ENCODE measurements at places on chromosomes 7 and 10.

GRCh38 chr7:36819639-36820038, 95.3 kb upstream of the AOAH start:
- no peak for DNase-seq

- no peak for DNase-seq
Measured at GRCh38 chr7:95373323-95373722, 22.9 kb downstream of the PON3 start.

DNA sequence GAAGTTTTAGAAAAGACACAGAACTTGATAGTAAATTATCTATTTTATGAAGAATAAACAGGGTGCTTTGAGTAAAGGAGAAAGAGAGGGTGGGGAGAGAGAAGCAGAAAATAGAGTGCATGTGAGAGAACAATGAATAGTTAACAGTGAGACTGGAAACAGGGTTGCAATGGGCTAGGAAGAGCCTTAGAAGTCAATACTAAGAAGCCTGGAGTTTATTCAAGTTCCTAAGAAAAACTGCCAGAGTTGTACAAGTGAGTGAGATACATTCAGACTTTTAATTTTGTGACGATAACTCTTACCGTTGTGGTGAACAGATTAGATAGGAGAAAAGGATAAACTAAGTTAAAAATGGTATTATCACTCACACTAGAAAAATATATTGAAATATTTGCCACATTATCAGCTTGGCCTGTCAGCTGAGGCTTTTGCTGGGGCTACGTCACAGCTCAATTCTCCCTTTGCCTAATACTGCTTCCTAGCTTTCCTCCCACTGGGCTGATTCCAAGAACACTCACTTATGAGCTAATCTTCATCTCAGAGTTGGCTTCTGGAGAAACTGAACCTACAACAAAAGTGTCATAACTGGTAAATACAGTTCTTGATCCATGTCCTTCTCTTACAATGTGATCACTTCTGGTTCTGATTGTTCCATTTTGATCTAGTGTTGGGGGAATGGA, 92.7 kb downstream of the SEMA3D start:
- no peak for DNase-seq

GRCh38 chr7:81721437-81721836, 48.4 kb downstream of the HGF start:
- no peak for DNase-seq

DNA sequence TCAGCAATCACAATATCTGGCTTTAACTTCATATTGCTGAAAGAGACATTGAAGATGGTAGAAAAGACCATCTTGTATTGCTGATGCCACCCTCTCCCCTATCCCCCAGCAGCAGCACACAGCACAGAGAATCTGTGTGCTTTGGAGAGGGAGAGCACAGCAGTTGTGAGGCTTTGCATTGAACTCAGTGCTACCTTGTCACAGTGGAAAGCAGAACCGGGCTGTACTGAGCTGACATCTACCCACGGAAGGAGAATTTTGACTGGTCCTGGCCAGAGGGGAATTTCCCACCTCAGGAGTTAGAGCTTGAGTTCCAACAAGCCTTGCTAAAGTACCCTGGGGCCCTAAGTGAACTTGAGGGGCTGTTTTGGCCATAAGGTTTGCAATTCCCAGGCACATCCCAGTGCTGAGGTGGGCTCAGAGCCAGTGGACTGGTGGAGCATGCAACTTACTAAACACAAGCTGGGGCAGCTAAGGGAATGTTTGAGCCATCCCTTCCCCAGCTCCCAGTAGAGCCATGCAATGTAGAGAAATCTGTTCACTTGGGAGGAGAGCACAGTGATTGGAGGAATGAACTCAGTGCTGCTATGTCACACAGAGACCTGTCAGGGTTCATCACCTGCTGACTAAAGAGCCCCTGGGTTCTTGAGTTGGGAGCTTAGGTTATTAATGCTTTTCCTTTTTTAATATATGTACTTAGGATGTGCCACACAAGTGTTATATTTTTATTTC, 62.1 kb downstream of the OR13A1 start:
- DNase-seq, result no peak

GRCh38 chr10:48400129-48400849, 93.8 kb downstream of the MAPK8 start:
- no peak for DNase-seq

GRCh38 chr10:77431209-77431611, 206.4 kb downstream of the KCNMA1 start:
- DNase-seq, result no peak

DNA sequence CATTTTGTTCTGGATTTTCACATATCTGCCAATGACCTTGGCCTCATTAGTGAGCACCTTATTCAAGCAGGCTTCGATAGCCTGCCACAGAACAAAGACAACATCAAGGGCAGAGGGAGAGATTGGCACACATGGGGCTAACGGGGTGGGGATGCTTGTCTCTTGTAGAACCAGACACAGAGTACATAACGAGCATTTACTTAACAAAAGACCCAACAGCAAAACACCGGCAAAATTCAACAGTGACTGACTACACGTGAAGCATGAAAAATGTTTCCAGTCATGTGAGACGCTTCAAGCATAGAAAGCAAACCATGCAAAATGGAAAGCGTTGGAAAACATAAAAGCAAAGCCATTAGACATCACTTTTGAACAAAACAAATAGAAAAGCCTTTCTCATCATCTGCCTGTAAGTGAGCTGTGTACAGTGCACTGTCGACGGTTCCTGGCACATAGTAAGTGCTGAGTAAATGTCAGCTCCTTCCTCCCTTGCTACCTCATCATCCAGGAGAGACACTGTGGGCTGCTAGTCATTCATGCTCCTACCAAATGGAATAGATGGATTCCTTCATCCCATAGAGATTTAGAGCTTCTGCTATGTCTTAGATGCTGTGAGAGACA, 134.4 kb upstream of the AGK start:
- DNase-seq, result no peak

DNA sequence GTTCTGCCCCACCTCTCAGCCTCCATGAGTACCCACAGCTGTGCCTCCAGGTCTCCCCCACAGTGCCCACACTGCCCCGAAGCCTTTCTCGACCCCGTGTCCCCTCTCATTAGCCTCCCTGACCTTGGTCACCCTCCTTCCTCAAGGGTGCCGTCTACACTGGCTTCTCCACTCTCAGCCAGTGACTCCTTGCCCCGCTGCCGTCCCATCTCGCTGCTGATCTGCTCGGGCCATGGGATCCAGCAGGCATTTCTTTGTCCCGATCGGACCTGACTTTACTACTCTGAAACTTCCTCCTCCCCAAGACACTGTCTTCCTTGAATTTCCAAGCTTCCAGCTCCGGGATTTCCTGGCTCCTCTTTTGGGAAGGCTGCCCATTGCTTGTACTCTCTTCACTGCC, 31.3 kb downstream of the FKBP6 start:
- DNase-seq, result no peak

DNA sequence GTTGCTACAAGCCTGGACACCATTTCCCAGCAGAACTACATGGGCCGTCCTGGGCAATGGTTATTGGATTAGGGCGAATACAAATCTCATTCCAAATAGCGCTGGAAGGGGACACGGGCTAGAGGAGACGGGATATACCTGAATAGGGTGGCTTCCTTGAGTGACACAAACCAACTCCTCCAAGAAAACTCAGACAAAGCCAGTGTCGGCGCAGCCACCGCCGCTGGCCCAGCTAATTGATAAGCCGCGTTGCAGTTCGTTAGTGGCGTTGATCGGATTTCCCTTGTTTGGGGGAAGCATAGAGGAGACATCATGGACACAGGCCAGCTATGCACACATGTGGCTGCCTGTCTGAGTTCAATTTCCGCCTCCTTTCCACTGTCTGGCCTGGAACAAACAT, 55.7 kb downstream of the EBF3 start:
- no peak for DNase-seq

DNA sequence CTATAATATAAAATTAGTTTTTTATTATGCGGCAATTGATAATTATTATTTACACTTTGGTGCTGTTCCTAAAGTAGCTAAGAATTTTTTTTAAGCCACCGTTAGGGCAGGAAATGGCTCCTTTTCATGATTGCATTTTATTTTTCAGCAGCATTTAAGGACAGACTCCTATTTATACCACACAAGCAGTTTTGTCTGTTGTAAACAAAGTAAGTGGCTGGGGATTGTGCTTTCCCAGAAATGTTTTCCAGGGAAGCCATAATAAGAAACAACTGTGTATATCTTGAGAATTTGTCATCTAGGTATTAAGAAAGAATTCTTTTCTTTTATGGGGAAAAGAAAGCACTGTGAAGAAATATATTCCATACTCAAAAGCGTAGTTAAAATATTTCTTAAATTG, 232.0 kb downstream of the VTI1A start:
- no peak for DNase-seq

DNA sequence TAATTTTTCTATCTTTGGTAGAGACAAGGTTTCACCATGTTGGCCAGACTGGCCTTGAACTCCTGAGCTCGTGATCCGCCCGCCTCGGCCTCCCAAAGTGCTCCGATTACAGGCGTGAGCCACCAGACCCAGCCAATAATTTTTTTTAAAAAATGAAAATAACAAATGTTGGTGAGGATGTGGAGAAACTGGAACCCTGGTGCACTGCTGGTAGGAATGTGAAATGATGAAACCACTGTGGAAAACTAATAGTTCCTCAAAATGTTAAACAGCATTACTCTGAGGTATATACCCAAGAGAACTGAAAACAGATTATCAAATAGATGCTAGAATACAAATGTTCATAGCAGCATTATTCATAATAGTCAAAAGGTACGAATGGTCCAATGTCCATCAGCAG, 23.0 kb upstream of the YWHAG start:
- DNase-seq, result no peak

- DNase-seq, result no peak
Measured at GRCh38 chr10:100984672-100985177, 2.6 kb downstream of the MRPL43 start.

- DNase-seq, result no peak
Measured at GRCh38 chr10:93224005-93224779, 150.5 kb downstream of the CYP26A1 start.

GRCh38 chr10:20065814-20066213, 249.6 kb downstream of the PLXDC2 start:
- no peak for DNase-seq

DNA sequence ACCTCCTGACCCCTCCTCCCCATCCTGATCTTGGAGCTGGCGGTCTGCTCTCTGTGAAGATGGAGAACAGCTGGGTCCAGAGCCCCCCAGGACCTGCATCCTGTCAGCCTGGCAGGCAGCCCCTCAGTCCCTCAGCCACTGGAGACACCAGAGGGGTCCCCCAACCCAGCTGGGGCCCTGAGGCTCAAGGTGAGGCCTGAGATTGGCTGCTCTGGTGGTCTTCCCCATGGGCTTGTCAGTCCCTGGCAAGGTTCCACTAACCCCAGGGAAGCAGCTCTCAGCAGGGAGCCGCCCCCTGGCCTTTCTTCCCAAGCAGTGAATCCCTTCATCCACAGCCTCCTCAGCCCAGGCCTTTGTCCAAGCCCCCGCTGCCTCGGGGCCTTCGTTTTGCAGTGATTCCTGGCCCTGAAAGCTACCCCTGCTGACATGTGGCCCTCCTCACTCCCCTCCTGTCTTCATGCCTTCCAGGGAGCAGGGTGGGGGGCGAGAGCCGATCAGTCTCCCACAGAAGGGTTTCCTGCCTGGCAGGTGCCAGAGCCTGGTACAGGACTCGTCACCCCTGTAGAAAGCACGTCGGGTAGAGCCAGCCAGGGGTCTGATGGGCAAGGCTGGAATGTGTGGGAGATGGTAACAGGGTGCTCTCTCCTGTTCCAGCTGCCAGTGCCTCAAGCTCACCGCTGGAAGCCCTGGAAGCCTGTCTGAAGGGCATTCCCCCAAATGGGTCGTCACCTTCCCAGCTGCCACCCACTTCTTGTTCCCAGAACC, 48.5 kb downstream of the ZNF467 start:
- DNase-seq, result no peak

GRCh38 chr10:10897400-10897799, 120.3 kb upstream of the CELF2 start:
- no peak for DNase-seq

GRCh38 chr10:290026-290725, 154.9 kb downstream of the ZMYND11 start:
- no peak for DNase-seq

DNA sequence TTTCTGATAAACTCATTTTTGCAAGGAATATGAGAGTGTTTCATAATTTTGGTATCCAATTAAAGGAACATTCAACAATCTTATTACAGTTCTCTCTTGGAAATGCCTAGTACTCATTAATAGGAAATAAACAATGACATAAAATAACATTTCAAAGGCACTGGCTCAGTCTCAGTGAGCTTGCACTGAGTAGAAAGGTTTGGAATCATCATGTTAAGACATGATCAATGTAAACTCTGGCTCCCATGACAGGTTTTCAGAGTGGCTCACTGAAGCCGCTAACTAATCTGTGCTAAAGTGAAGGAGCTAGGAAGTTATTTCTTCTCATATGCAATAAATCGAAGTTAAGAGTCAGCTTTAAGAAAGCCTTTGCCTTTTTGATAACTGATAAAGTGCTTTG, 203.3 kb upstream of the HGF start:
- no peak for DNase-seq

GRCh38 chr10:125756853-125757487, 18.7 kb downstream of the MMP21 start:
- DNase-seq, result no peak

GRCh38 chr7:74179935-74180604, 5.9 kb downstream of the EIF4H start:
- no peak for DNase-seq
